ENCODE measurements at places on chromosomes 13 and 19.

DNA sequence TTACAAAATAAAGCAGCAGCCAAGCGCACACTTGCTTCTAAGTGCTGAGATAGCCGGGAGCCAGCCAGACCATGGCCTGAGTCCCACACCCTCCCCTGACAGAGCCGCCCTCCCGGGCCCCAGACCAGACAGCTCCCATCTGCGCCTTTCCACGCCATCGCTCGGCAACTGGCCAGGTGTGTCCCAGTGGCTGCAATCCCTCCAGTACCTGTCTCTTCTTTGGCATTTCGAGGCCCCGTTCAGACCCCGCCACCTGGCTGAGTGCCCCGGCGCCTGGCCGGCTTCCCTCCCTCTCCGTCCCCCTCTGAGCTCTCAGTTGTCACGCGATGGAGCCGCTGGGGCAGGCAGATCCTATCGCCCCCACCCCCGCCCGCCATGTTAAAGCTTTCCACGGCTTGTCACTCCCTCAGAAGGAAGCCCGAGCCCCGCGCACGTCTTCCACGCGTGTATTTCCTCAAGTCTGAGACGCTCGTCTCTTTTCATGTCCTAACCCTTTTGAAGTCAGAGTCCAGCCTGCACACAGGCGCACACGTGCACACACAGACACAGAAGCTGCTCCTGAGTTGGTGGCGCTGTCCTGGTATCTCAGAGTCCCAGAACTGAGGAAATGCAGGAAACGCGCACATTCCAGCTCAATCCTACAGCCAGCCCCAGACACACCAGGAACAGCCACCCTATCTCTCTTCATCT lies 7.9 kb downstream of the MLLT1 start:
- DNase-seq = no peak

- DNase-seq = no peak
These were observed 100.0 kb downstream of the GADD45B start for GRCh38 chr19:2575734-2576481.

DNA sequence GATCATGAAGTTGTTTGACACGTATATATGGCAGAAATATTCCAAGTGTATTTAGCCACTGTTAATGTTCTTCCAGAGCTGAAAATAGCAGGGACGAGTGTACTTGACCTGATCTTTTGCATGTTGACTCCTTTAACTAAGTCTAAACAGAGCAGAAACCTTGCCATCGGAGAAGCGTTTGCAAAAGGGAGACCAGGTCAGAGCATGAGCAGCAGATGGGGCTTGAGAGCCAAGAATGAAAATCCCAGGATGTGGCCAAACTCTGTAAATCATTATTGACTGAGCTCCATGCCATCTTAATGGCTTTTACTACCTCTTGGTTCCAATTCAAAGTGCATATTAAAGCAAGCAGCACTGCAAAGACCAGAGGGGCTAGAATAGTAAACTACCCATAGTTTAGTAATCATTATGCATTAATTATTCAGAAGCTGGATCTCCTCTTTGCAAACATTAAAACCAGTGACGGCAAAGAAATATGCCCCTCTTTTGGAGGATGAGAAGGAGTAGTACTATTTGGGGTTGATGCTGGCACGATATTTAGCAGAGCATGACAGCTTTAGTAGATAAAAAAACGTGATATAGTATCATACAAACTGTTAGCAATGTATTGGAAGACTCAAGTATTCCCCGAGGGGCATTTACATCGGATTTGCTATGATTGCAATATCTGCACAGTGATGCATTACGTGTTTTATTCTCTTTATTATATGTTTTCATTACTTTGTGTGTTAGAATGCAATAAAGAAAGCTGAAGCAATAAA lies 55.7 kb downstream of the FAM216B start:
- no peak for DNase-seq

- DNase-seq = no peak
These were observed 282.3 kb downstream of the SPRY2 start for GRCh38 chr13:80058626-80059025.

GRCh38 chr19:48928164-48929025 lies 5.1 kb upstream of the DHDH start:
- no peak for DNase-seq

DNA sequence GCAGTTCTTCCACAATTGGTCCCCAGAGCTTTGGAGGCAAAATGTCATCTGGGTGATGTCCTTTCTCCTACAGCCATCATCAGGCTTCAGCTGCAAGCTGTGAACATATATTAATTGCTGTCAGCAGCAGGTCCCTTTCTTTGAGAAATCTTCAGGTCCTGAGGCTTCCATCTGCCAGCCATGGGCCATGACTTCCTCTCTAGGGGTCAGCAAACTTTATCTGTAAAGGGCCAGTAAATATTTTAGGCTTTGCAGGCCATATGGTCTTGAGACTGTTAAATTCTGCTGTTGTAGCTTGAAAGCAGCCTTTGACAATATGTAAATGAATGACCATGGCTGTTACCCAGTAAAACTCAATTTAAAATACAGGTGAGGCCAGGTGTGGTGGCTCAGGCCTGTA lies 27.1 kb downstream of the SERP2 start:
- no peak for DNase-seq

- no peak for DNase-seq
These were observed 11.3 kb downstream of the PCID2 start for GRCh38 chr13:113196970-113197737.

DNA sequence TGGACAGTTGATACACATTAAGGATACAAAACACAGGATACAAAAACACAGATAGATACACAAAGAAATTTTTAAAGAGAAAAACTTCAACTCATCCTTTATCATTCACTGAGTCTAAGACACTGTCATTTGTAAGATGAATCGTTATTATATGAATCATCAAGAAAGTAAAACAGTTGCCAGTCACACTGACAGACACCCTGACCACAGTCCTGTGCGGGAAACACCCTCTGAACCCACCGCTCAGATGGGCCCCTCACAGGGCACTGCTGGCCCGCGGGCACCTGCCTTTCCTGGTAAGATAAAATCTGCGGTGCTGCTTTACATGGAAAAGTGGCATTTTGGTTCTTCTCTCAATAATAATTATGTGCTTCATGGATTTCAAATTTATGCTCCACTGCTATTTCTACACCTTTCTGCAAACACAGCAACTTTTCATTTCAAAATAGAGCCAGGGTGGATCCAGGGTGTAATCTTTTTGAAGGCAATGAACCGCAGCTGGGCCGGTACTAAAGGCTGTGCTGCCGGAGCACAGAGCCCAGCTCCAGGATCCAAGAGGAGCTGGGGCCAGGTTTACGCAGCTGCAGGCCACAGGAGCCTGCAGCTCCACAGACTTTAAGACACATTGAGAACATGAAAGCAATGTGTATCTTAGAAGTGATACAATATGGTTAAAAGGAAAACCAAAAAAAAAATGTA lies 76.8 kb downstream of the TUBGCP3 start:
- DNase-seq = no peak

GRCh38 chr13:99812625-99813024 lies 158.9 kb downstream of the ZIC5 start:
- DNase-seq = no peak

- no peak for DNase-seq
These were observed 5.6 kb upstream of the SYDE1 start for GRCh38 chr19:15101479-15102082.

DNA sequence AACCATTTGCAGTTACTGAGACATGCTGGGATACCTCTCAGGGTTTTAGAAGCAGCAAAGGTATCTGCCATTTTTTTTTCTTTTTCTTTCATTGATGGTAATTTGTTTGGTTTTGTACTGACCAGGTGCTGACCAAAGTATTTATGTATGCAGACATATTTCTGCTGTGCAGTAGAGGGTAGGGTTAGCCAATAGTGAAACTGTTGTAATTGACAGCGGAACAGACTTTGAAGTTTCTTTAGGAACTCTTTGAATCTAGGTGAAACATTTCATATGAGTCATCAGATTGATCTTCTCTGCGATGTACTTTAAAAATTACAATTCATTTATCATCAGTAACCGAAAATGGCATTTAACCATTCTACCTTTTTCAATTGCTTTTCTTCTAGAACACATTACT lies 63.0 kb downstream of the ITGBL1 start:
- DNase-seq = no peak

- DNase-seq = no peak
These were observed 51.8 kb downstream of the MLLT1 start for GRCh38 chr19:6227936-6228325.

GRCh38 chr19:53768401-53768800 lies 55.7 kb downstream of the NLRP12 start:
- DNase-seq = no peak

- no peak for DNase-seq
These were observed 8.5 kb upstream of the CA11 start for GRCh38 chr19:48654299-48655059.

- DNase-seq = no peak
These were observed 7.4 kb upstream of the TPP2 start for GRCh38 chr13:102589301-102589822.

GRCh38 chr13:112869202-112870050 lies 99.6 kb upstream of the MCF2L start:
- no peak for DNase-seq

- no peak for DNase-seq
These were observed 118.2 kb downstream of the SIPA1L3 start for GRCh38 chr19:38024992-38025908.

- no peak for DNase-seq
These were observed 5.7 kb downstream of the PIP5K1C start for GRCh38 chr19:3694361-3695123.

- DNase-seq = no peak
These were observed 428.5 kb downstream of the SPRY2 start for GRCh38 chr13:79912403-79912802.

All from activated naive CD8-positive, alpha-beta T cell treated with anti-CD3 and anti-CD28 coated beads, Interleukin-2, amount 10 ng/mL, durations not matched to agents 7 days and 5 days (primary cell).